ENCODE measurements at places on chromosomes 16 and 17.

- DNase-seq, result no peak
Observed at GRCh38 chr17:59668816-59669215, 38.4 kb downstream of the PTRH2 start.

DNA sequence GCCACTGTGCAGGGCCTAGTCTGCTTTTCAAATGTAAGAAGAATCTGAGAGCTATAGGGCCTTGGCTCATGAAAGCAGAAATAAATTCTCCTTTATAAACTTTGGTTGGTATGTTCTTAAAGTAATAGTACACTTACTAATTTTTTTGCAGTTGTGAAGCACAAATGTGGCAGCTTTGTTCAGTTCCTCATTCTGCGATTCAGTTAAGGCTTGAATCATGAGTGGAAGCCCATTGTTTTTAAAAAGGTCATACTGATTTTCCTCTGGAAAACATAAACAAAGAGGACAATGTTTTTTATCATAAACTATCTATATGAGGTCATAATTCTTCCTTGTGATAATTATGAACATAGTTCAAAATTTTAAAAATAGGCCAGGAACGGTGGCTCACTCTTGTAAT is 23.6 kb upstream of the DYNC1LI2 start:
- no peak for DNase-seq

DNA sequence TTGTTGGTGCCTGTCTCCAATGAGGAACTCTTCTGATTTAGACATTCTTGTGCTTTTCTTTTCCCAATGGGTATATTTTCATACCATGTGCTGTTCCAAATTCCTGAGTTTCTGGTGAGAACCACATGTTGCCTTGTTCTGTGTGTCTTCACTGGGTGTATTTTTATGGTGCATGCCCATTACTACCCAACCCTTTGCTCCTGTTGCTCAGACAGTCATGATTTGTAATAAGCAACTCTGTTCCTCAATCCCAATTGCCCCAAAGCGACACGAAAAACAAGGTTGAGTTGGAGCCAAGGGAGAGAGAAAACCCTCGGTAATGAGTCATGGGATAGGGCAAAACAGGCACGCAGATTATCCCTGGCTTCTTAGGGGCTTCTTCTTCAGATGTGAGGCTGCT is 101.8 kb downstream of the ABCA8 start:
- DNase-seq, result no peak

GRCh38 chr16:79165506-79165905 is 435.0 kb downstream of the MAF start:
- DNase-seq, result no peak

DNA sequence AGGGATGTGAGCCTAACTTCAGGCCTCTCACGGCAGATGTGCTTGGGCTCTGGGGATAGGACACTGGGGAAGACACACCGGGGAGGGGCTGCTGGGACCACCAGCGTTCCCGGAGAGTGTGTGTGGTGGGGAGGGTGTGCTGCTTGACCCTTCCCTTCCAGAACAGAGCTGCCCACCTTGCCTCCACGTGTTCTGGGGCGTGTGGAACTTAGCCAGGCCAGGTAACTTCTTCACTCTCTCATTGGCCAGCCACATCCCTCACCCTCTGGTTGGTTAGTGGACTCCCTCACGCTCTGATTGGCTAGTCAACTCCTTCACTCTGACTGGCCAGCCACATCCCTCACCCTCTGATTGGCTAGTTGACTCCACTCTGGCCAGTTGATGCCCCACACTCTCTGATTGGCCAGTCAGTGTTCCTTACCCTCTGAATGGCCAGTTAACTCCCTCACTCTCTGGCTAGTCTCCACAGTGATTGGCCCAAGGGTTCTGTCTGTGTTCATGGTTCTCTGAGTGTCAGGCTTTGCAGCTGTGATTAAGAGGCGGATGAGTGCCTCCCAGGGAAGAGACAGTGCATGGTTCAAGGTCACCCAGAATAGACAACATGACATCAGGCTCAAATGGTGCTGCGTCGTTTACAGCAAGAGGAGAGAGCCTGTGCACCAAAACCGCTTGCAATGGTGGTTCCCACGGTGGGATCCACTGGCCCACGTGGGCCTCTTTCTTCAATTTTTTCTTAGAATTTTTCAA is 10.0 kb downstream of the TMEM235 start:
- DNase-seq, result no peak

- DNase-seq, result no peak
Observed at GRCh38 chr16:66515596-66516508, 34.1 kb downstream of the TK2 start.

DNA sequence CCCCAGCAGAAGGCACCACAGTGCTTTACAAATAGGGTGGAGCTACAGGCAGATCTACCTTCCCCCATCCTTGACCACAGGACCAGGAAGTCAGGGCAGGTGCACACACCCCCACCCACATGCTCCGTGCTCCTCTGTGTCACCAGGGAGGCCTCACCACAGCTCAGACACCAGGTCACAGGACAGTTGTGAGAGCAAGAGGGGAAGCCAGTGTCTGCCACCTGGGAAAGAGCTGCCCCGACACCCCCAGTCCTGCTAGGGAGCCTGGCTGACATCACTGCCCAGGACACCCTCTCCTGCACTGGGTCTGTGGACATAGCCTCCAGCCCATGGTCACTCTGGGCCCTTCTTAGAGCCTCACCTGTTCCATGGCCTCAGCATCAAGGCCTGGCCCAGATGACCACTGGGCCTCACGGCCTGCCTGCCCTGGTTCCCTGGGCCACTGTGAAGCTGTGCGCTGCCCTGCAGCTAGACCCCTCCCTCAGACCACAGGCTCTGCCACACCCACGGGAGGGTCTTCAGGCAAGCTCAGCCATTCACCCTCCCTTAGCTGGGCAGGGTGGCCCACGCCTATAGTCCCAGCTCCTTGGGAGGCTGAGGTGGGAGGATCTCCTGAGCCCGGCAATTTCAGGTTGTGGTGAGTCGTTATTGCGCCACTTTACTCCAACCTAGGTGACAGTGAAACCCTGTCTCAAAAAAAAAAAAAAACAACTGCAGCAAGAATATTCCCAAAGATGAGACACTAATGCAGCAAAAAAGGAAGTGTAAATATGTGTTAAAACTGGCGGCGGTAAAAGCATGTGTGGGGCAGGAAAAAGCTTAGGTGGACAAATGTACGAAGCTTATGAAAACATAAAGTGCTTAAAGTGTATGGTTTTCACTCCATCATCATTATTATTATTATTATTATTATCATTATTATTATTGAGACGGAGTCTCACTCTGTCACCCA is 14.2 kb downstream of the POLR3K start:
- DNase-seq, result peak; percentile 45

DNA sequence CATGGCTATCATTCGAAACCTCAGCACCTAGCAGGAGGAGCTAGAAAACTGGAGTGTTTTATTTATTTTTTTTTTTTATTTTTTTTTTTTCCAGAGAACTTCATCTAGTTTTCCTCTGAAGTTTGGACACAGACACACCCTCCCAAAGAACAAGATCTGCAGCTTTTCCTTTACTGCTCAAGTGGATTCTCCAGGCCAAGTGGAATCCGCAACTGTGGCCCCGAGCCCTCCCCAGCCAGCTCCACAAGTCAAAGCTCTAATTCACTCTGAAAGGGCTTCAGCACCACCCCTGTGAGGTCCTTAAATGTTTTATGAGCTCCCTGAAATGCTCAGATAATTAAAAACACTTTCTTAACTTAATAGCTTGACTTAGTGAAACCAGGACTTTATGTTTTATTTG is 332.1 kb upstream of the DYNLRB2 start:
- no peak for DNase-seq

GRCh38 chr17:36778448-36778847 is 158.8 kb upstream of the LHX1 start:
- no peak for DNase-seq
